SHP77 treated with DMSO at 0.1 percent for 48 hours (cell line): ENCODE measurements at places on chromosomes 2 and 18.

GRCh38 chr2:232927793-232928550, 57.9 kb downstream of the SNORC start:
- no peak for DNase-seq

DNA sequence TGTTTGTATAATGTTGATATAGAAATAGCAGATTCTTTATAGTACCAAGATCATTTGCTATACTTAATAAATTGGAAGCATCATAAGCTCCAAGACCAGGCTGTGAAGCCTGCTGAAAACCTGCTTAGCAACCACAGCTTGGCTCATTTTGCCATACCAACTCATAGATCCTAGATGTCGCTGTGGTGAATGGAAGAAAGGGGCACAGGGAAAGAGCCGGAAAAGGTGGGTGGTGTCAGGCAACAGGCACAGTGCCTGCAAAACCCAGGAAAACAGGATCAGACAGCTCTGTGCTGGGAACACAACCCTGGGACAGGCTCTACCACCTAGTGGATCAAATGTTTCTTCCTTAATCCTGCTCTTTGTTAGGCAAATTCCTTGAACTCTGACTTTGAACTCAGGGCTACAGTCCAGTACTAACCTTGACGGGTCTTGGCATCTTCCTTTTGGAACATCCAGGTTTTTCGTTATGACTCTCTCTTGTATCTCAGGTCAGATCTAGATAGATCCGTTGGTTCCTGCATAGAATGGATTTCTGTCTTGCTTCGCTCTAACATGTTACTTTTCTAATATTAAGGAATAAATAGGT, 31.6 kb downstream of the TWSG1 start:
- DNase-seq: no peak

DNA sequence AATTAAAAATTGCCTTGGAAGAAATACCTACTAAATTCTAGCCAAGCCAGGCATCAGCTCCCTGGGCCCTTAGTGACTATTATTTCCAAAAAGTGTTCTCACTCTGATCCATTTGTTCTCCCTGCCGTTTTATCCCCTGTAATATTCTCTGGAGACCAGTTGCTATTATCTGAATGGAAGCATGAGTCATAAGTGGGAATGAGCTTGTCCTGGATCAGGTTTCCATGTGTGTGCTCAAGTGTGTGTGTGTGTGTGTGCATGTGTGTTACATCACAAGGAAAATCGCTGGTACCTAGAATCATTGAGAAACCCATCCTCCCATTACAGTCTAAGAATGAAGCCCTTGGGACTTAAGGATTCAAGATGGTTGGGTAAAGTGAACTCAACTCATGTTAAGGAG, 130.3 kb upstream of the CXCR4 start:
- DNase-seq: peak; percentile 24

DNA sequence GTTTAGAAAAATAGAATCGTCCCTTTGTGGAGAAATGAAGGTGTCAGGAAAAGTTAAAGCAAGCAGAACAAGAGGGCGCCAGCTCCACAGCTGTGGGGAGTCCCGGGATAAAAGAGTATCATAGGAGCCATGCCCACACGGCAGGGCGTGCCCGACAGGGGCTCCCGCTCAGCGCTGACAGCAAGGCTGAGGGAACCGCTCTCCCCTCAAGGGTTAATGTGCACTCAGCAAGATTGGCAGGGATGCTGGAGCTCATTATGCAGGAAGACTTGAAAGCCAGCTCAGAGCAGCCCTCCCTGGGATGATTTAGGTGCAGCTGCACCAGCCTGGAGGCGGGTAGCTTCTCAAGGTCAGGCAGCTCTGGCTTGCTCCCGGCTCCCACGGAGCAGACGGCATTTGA, 500.2 kb downstream of the EIPR1 start:
- DNase-seq: peak; percentile 21

DNA sequence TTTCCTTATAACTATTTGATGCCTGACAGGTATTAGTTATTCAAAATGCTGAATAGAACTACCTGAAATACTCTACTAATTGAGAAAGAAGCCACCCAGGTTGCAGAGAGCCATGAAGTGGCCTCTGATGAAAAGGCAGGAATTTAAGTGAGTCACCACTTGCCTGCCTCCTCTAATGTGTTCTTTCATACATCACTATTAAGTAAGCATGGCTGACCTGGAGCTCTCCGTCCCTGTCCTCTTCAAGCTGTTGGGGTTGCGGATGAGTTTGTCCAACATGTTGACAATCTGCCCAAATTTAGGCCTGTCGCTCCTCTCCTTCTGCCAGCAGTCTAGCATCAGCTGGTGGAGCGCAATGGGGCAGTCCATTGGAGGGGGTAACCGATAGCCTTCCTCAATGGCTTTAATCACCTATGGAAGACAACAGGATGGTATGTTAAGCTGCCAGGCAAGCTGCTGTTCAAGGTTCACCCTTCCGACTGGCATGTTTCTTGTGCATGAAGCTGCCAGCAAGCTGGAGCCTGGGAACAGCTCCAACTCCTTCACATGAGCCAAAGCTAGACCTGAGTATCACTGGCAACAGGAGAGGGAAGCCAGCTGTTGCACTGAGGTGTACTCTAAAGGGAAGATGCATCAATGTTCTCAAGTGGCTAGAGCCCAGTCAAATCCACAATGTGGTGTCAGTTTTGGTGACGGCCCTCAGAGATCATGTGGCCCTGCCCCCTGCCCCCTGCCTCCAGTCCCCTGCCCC, 142.2 kb downstream of the EPHA4 start:
- DNase-seq: peak; percentile 68

- peak; percentile 64 for DNase-seq
These were observed 1.1 kb upstream of the CDH2 start for GRCh38 chr18:28177828-28178635.

- DNase-seq: no peak
These were observed 71.6 kb downstream of the BCL2 start for GRCh38 chr18:63247926-63248325.

- no peak for DNase-seq
These were observed 48.8 kb downstream of the SLC4A1AP start for GRCh38 chr2:27712522-27712921.

DNA sequence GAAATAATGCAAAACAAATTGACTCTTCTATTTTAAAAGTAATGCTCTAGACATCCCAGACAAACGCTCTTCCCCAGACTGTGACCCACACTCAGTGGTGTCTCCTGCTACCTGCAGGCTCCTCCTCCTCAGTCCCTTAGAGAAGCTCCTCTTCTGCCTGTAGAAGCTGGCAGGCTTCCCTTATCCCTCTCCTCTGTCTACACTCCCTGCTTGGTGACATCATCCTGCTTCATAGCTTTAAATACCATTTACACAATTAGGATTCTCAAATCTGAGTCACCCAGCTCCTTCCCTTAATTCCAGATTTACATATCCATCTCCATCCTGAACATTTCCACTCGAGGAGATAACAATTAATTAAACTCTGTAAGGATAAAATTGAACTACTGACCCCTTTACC, 167.9 kb downstream of the FBXO15 start:
- no peak for DNase-seq

DNA sequence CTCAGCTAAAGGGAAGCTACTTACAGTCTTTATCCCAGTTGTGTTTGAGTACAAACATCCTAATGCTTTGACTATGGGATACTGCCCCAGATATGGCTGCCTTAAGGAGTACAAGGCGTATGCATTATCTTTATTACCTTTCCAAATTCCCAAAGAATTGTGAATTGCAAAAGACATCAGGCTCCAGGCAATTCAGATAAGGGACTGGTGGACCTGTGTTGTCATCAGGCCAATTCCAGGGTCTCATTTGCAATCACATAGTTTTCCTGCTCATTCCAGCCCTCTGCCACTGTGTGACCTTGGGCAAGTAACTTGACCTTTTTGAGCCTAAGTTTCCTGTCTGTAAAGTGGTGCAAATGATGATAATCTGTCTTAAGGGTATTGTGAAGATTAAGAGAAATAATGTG, 137.5 kb downstream of the FMNL2 start:
- no peak for DNase-seq

- DNase-seq: no peak
These were observed 41.1 kb downstream of the STK17B start for GRCh38 chr2:196130039-196130825.

GRCh38 chr2:185734658-185735057, 3.9 kb upstream of the FSIP2 start:
- no peak for DNase-seq

GRCh38 chr2:222310747-222311318, 12.0 kb upstream of the PAX3 start:
- no peak for DNase-seq

GRCh38 chr2:53114991-53115390, 652.6 kb upstream of the CHAC2 start:
- DNase-seq: no peak

DNA sequence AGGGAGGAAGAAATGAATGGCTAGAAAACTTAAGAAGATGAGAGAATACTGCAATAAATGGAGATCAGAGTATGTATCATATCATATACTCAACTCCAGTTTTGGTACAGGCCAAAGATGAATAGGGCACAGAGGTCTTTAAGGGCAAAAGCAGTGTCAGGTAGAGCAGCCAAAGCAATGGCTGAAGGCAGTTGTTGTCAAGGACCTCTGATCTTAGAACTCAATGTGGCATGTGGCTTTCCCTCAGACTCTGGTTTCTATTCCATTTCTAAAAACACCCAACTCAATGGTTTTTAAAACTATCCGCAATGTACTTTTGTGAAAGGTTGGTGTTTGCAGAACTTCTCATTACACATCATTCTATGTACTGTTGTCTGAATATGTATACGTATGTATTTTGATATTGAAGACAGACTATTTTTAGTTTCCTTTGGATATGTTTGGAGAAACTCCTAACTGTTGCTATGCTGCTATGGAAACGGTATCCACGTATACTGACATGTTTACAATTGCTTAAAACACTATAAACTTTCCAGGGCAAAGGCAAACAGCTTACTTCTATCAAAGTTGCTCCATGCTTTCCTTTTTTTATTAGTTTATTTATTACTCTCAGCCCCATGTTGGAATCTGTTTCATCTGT, 58.1 kb upstream of the PELI1 start:
- DNase-seq: no peak

GRCh38 chr2:224142397-224143312, 103.6 kb upstream of the SERPINE2 start:
- no peak for DNase-seq

GRCh38 chr18:53991202-53991601, 233.3 kb downstream of the MBD2 start:
- no peak for DNase-seq

- DNase-seq: no peak
These were observed 58.4 kb downstream of the SPIRE1 start for GRCh38 chr18:12599543-12599942.

DNA sequence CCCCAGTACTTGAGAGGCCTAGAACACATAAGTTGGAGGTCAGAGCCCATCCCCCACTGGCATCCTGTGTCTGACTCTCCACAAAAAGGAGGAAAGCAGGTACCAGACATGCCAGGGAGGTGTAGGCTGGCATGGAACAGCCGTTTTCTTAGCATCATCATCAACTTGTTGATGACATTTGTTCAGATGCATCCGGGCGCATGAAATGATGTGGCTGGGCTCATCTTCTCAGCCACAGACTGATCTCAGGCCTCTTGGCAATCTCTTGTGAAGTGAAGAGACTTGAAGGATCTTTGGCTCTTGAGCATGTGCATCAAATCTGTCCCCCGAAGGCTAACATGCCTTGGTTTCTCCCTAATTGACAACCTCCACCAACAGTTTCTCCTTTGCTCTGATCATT, 243.3 kb downstream of the TSN start:
- DNase-seq: no peak

GRCh38 chr2:129865976-129866375, 113.5 kb upstream of the RAB6C start:
- DNase-seq: no peak

- no peak for DNase-seq
These were observed 43.4 kb upstream of the LRP1B start for GRCh38 chr2:142174176-142174575.

DNA sequence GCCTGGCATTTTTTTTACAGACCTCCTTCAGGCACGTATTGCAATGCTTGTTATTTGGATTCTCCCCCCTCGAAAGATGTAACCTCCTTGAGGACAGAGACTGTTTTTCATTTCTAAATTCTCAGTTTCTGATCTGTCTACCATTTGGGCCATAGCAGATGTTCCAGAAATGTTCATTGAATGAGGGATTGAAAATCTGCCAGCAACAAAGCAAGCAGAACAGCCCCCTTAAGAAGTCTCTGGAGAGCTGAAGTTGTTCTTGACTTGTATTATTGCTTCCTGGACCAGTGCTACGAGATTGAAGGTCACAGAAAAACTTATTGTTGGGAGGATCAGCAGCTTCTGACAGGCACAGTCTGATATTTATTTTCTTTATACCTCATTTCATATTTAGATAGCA, 355.5 kb downstream of the EPHA4 start:
- DNase-seq: no peak

DNA sequence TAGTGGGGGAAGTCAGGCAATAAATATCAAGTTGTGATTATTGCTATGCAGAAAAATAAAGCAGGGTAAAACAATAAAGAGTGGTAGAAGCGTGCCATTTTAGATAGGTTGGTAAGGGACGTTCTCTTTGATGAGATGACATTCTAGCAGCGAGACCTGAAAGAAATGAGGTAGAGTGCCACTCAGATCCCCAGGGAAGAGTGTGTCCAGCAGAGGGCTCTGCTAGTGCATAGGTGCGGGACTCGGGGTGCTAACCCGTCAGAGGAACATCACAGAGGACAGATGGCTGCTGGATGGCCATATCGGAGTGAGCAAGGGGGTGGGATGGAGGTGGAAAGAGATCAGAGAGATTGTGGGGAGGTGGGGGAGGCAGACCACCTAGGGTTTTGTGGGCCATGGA, 16.3 kb upstream of the GTF2A1L start:
- DNase-seq: no peak

- no peak for DNase-seq
These were observed 8.3 kb downstream of the OSR1 start for GRCh38 chr2:19349911-19350677.

DNA sequence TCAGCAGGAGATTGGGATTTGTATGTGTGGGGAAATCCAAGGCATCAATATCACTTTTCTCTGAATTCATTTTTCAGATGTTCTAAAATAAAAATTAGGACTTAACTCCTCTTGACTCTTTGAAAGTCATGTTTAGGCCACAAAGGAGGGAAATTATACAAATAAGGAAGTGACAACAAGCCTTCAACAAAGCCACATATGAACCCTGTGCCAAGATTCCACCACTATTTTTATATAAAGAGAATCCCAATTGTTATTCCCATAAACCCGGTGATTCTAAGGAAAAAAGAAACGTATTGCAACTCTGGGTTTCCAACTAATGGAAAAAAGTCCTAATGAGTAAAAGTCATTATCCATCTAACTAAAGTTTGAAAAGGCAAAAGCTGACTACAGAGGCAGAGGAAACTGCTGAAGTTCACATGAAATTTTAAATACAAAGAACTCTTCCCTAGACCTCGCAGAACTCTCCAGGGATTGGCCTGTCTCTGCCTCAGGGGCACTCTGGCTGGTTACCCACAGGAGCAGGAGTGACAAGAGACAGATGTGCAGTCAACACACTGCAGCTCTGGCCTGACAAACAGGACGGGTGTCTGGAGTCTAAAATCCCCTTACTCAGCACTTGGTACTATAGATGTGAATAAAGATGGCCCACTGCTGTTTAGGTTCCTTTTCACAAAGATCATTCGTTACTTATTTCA, 11.5 kb downstream of the NPC1 start:
- DNase-seq: no peak

GRCh38 chr2:3443506-3444084, 64.1 kb downstream of the TRAPPC12 start:
- no peak for DNase-seq
